ENCODE measurements at places on chromosomes 7 and 10. TPM values are rescaled to one million over a fixed set of nuclear protein-coding genes. Genes with fewer than 3 reads are reported as not detected.

DNA sequence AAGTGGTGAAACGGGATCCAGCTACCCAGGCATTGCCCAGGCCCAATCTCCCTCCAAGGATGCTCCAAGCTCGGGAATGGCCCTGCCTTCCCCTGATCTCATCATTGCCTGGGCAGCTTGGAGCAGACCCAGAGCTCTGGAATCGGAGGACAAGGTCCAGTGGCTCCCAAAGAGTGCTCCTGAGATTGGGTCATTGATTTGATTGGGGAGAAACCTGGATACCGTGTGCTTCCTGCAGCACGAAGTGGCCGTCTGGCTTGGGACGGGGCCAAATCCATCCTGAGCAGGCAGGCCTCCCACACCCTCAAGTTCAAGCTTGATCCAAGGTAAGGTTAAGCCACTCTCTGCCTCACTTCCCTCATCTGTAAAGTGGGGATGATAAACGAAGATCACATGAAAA is 69.9 kb downstream of the OAT start:
- H3K36me3 ChIP-seq, result no peaks in the 10 kb centered on the region
- DNase-seq, result no peak
- H3K4me1 ChIP-seq, result no peaks in the 10 kb centered on the region
- H3K27ac ChIP-seq, result no peak overlapping the region

GRCh38 chr7:50781381-50782293 is 1.1 kb downstream of the GRB10 start:
- H3K27me3 ChIP-seq, result no peaks in the 10 kb centered on the region
- no peaks in the 10 kb centered on the region for H3K36me3 ChIP-seq
- peak overlapping the region; percentile 46 for H3K4me3 ChIP-seq
- DNase-seq, result no peak
- no peaks in the 10 kb centered on the region for H3K4me1 ChIP-seq

DNA sequence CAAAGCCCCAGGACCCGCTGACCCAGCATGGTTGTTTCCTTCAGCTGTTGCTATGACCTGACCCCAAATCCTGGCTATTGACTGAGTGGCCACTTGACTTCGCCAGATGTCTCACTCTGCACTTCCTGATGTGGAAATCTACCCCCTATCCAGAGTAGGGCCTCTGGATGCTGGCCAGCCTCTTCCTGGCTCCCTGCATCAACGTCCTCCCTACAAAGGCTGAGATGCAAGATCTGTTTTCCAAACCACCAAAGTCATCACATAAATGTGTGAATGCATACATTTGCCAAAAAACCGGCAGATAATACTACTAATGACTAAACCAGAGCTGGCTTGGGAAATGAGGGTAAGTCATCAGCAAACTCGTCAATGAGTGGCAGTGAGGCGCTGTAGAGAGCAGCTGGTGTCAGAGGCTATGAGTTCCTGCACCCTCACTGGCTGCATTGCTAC is 70.4 kb downstream of the PYROXD2 start:
- H3K4me1 ChIP-seq, result peaks cover 4% of the 10 kb centered on the region
- H3K27me3 ChIP-seq, result no peaks in the 10 kb centered on the region
- peak; percentile 30 for DNase-seq
- H3K27ac ChIP-seq, result no peak overlapping the region
- H3K36me3 ChIP-seq, result no peaks in the 10 kb centered on the region

GRCh38 chr7:137932881-137933269 is 69.0 kb downstream of the CREB3L2 start:
- H3K27ac ChIP-seq, result no peak overlapping the region
- DNase-seq, result no peak
- H3K36me3 ChIP-seq, result no peaks in the 10 kb centered on the region
- H3K4me1 ChIP-seq, result peaks cover 27% of the 10 kb centered on the region
- H3K27me3 ChIP-seq, result no peaks in the 10 kb centered on the region

DNA sequence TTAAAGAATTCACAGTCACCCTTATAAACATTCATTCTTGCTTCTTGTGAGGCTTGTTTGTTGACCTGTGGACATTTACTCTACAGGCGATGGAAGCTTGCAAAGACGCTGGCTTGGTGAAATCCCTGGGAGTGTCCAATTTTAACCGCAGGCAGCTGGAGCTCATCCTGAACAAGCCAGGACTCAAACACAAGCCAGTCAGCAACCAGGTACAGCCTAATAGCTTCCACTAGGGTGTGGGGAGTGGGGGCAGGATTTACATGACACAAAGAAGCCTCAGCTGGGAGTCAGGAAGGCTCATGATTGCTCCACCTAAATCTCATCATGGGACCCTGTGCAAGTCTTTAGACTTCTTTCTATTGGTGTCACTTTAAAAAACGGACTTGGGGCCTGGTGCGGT is 29.0 kb downstream of the AKR1D1 start:
- H3K27me3 ChIP-seq, result no peaks in the 10 kb centered on the region
- no peak for DNase-seq
- H3K27ac ChIP-seq, result no peak overlapping the region
- no peaks in the 10 kb centered on the region for H3K4me1 ChIP-seq
- no peaks in the 10 kb centered on the region for H3K36me3 ChIP-seq

GRCh38 chr7:128076796-128077271 is 45.6 kb upstream of the LRRC4 start:
- no peak overlapping the region for H3K27ac ChIP-seq
- no peaks in the 10 kb centered on the region for H3K36me3 ChIP-seq
- H3K4me3 ChIP-seq, result no peak overlapping the region
- H3K4me1 ChIP-seq, result no peaks in the 10 kb centered on the region

DNA sequence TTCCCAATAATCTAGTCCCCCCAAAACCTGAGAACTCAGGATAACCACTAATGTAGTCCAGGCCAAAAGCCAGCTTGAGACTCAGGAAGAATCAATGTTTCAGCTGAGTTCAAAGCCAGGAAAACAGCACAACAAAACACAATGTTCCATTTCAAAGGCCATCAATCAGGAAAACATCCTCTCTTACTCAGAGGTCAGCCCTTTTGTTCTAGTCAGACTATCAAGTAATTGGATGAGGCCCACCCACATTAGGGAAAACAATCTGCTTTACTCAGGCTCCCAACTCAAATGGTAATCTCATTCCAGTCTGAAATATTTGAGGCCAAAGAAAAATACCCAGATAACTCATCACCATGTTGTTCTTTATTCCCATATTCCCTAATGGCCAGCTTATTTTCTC is 152.2 kb downstream of the SDHAF3 start:
- no peaks in the 10 kb centered on the region for H3K36me3 ChIP-seq
- DNase-seq, result no peak
- H3K4me1 ChIP-seq, result no peaks in the 10 kb centered on the region
- H3K27me3 ChIP-seq, result no peaks in the 10 kb centered on the region
- no peak overlapping the region for H3K27ac ChIP-seq

- no peak overlapping the region for H3K4me3 ChIP-seq
- no peak overlapping the region for H3K27ac ChIP-seq
- no peaks in the 10 kb centered on the region for H3K27me3 ChIP-seq
- peaks cover 14% of the 10 kb centered on the region for H3K4me1 ChIP-seq
- DNase-seq, result no peak
Measured at GRCh38 chr10:113044016-113044755, 94.1 kb downstream of the TCF7L2 start.

DPYSL4 gene
- 3.6 TPM for total RNA-seq

DBF4 gene
- 12.7 TPM for total RNA-seq

CALHM2 gene
- 54.1 TPM for total RNA-seq

SCART1 gene
- 2.1 TPM for total RNA-seq

RAMP3 gene
- total RNA-seq, result 26.0 TPM
